NB4 (cell line): ENCODE measurements at places on chromosomes 16 and 17.

- no peak for DNase-seq
Observed at GRCh38 chr16:67163164-67163998, 1.2 kb upstream of the HSF4 start.

DNA sequence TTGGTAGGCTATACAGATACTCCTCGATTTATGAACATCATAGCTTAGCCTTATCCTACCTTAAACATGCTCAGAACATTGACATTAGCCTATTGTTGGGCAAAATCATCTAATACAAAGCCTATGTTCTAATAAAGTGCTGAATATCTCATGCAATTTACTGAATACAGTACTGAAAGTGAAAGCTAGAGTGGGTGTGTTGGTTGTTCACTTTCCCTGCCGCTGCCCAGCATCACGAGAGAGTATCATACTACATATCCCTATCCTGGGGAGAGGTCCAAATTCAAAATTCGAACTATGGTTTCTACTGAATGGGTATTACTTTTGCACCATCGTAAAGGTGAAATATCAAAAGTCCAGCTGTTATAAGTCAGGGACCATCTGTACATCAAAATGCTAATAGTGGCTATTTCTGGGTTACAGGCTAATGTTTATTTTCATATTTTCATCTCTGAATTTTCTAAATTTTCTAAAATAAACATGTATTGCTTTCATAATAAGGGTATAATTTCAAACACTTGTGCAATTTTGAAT lies 54.5 kb downstream of the NACA2 start:
- DNase-seq = no peak

DNA sequence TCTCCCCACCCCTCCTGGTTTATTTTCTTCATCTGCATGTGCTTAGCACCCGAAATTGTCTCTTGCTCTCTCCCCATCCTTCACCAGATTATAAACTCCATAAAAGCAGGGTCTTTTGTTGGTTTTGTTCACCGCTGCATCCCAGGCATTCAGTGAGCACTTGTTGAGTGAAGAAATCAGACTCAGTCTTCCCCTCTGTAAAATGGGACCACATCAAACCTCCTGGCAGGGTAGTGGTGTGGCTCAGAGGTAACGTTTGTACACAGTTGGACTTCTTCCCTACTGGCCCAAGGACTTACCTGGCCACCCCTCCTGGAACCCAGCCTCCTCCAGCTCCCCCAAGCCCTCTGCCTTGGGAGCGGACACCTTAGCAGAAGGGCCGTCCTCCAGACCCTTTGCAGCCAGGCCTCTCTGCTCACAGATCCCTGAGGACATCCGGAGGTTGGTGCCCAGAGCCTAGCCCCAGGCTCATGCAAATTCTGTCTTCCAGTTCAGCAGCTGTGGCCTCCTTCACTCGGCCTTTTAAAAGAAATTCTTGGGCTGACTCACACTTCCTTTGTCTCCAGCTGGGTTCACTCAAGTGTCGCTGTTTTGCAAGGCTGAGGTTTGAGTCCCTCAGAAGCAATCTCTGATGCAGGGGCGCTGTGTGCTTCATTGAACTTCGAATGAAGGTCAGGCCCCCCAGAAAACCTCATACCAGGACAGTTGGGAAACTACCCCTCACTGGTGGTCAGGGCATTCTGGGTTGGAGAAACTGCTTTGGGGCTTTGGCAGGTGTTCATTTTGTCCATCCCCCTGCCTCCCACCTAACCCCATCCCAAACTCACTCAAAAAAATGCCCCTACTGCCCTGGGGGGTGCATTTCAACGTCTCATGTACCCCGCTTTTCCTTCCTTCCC lies 16.8 kb upstream of the RMI2 start:
- DNase-seq = peak; percentile 94

DNA sequence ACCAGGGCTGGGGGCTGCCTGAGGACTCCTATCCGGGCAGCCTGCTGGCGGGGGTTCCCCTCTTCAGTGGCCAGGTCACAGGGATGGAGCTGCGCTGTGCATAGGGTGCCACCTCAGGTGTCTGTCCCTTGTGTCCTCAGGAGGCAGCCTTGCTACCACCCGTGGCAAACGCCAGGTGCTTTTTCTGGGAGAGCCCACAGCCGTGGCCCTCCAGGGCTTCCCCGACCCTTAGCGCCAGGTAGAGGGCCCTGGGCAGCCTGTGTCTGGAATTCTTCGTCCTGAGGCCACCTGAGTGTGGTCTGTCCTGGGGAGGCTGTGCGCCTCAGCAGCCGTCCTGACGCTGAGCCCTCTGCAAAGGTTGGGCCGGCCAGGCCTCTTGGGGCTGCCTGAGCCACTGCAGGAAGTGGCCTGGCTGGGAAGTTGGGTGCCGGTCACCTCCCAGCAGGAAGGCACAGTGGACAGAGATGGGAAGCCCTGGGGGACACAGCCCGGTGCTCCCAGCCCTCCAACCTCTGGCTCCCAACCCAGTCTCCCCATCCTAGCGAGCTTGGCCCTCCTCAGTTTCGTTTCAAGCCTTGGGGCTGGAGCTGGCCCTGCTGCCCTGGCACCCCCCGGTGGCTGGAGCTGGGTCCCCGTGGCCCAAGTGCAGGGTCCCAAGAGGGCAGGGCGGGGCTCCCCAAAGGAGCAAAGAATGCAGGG lies 7.6 kb upstream of the BAIAP3 start:
- no peak for DNase-seq
